ENCODE measurements at places on chromosomes 3 and 15.

GRCh38 chr15:89139613-89140499 is 51.6 kb downstream of the ABHD2 start:
- DNase-seq = no peak

DNA sequence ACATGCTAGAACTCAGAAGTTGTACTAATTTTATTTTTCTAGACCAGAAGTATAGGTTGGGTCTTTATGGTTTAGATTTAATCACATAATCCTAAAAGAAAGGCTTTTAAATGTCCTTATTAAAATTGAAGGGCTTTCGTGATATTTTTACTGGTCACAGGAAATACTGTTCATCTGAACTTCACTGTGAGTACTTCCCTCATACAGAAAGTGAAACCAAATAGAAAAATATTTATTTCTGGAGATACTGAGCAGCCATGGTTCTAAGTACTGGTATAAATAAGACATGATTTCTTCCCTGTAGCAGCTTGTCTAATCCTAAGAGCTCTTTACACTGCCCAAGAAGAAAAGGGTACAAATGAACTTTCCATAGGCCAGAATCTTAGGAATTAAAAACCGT is 2.0 kb downstream of the SNRK start:
- DNase-seq = no peak

DNA sequence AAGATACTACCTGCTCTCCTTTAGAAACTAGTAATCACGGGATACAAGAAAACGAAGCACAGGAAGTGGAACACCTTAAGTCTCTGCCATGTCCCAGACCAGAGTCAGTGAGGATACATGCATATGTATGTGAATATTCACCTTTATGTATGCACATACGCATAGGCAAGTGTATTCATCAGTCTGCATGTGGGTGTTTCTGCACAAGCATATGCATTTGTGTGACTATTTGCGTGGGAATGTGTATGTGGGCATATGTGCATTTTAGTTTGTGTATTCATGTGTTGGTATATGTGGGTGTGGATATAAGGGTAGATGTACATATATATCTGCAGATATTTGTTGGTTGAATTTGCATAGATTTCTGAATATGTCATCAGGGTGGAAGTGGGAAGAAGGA is 889.7 kb downstream of the AGBL1 start:
- DNase-seq = no peak

DNA sequence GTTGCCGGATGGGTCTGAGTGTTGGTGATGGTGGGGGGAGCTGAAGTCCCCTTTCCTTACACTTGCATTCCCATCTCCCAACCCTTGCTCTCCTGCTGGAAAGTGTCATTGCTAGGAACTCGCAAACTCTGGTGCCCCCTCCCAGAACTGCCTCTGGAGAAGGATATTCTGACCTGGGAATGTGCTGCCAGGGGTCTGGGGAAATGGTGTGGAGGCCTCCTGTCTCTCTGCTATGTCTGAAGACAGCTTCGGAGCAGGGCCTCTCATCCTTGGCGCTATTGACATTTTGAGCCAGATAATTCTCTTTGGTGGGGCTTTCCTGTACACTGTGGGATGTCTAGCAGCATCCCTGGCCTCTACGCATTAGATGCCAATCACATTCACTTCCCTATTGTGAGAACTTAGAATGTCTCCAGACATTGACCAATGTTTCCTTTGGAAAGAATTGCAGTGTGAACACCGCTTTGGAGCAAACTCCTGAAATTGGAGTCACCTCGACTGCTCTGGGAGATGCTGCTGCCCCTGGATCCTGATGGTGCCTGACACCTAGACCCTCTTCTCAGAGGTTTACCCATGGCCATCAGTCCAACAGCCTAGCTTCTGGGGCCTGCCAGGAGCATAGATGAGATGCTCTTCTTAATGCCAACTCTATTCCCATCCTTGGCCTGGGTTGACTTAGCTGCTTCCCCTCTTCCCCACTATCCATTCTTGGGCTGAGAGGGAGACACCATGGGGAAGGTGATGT is 2.2 kb upstream of the KY start:
- DNase-seq = no peak

- no peak for DNase-seq
These were observed 254.7 kb downstream of the SOX2 start for GRCh38 chr3:181966393-181966792.

Data from left forelimb (tissue), 1 donor.